ENCODE measurements at places on chromosomes 6 and 20.

GRCh38 chr20:1907586-1907985 lies 12.4 kb downstream of the SIRPA start:
- no peak for DNase-seq

- DNase-seq: no peak
These were observed 91.7 kb upstream of the PDE7B start for GRCh38 chr6:135759831-135760230.

DNA sequence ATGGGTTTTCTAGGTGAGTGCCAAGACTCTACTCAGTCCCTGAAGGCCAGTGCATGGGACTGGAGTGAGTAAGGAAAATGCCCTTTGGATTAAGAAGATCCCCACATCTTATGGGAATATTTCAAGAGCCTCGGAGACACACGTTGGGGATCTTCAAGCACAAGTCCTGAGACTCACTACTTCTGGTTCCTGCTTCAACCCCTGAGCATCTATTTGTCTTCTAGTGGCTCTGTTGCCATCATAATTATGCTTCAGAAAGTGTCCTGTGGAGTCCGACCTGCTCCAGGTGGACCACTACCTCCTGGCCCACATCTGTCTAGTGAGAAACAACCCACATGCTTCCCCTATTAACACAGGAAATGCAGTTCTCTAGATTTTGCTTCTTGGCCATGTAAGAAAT lies at the start of gene OR5V1:
Gene OR5V1 (minus strand): TSS at position 101 of the 400 bp plus-strand sequence. CDS start 12,670 bp downstream, outside the sequence.
- no peak for DNase-seq

GRCh38 chr6:22706651-22707050 lies 137.3 kb downstream of the HDGFL1 start:
- DNase-seq: no peak

DNA sequence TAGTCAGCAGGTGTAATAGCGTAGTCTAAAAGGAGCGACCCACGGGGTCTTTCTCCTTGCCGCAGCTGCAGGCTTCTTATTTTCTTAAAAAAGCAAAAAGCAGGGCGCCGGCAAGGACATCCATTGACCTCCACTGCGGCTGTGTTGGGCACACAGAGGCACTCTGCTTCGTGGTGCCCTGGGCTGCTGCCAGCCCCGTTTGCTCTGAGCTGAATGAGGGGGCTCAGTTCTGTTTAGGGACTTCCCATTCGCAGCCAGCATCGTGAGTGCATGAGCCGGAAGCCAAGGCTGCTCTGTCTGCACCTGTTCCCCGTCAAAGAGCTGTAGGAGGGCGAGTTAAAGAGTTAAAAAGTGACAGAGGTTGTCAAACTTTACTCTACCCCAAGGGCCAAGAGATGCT lies 1.7 kb upstream of the SLC22A2 start:
- no peak for DNase-seq

DNA sequence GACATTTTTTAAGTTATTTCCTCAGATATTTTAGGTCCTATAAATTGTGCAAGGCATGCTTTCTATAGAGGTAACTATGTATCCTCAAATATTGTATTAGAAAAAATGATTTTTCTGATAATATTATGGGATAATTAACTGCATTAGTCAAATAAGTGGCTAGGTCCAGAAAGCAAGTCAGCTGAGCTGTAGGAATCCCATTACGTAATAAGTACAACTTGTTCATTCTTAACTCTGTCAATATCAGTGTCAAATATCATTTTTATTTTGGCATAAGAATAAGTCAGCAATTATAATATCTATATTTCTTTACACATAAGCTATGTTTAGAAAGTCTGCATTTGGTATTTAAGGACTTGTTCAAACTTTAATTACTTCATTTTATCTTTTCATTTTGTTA lies 830.9 kb upstream of the GJE1 start:
- no peak for DNase-seq

- DNase-seq: no peak
These were observed 244.5 kb downstream of the TPBG start for GRCh38 chr6:82607998-82608725.

DNA sequence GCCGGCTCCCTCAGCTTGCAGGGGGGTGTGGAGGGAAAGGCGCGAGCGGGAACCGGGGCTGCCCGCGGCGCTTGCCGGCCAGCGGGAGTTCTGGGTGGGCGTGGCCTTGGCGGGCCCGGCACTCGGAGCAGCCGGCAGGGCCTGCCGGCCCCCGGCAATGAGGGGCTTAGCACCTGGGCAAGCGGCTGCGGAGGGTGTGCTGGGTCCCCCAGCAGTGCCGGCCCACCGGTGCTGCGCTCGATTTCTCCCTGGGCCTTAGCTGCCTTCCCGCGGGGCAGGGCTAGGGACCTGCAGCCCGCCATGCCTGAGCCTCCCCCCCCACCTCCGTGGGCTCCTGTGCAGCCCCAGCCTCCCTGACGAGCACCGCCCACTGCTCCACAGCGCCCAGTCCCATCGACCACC lies 514.5 kb upstream of the GJE1 start:
- DNase-seq: no peak

DNA sequence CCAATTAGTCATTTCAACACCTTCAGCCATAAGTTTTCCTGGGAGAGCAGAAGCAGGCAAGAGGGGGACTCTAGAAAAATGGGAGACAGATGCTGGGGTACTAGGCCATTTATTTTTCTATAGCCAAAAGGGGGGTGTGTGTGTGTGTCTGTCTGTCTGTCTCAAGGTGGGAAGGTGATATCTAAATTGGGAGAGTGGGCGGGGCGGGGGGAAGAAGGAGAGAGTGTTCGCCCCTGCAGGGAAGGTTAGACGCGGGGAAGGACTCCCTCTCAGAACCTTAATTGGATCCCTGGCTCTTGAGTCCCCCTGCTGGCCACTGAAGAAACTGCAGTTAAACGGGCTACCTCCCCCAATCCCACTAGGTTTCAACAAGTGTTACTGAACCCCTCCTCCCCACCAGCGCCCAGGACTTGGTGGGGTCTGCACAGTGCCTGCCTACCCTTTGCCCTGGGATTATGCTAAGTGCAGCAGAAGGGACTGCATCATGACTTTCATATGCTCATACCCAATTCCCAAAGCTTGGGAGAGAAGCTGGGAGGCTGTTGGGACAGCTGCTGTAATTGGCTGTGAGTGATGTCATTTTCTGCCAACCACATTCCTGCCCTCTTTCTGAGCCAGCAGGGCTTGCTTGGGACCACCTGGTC lies 45.8 kb downstream of the FOXP4 start:
- peak; percentile 10 for DNase-seq

DNA sequence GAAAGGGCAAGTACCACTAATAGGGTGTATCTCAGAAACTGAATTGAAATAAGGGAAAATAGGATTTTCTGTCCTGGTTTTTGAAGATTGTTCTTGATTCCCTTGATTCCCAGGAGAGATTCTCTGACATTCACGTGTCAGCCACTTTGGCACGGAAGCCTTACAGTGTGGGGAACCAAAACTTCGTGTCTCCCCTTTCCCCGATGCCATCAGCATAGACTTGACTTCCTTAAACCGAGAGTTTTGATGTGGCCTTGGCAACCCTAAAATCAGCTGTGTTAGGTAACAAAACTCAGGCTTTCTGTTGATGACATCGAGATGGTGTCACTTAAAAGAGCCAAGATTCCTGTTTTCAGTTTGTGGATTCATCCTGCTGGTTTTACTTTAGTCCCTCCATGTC lies 7.5 kb downstream of the HMGN4 start:
- DNase-seq: no peak

DNA sequence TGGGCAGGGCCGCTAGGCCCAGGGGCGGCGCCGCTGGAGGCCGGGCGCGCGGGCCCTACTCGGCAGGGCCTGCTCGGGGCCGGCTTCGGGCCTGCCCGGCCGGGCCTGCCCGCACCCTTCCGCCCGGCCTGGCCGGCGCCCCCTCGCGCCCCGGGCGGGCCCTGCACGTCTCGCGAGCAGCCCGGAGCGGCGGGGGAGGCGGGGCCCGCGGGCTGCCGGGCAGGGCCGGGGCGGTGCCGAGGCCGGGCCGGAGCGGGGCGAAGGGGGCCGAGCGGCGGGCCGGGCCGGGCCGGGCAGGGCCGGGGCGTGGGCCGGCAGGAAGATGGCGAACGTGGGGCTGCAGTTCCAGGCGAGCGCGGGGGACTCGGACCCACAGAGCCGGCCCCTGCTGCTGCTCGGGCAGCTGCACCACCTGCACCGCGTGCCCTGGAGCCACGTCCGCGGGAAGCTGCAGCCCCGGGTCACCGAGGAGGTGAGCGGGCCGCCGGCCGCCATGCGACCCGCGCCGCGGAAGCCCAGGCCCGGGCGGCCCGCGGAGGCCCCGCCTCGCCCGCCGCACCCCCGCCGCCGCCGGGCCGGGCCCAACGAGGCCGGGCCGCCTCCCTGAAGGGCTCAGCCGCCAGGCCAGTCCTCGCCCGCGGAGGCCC lies at the start of gene NPEPL1:
Gene NPEPL1 (plus strand): TSS at position 222 of the 647 bp plus-strand sequence. CDS start 101 bp downstream, at position 323.
- peak; percentile 8 for DNase-seq

DNA sequence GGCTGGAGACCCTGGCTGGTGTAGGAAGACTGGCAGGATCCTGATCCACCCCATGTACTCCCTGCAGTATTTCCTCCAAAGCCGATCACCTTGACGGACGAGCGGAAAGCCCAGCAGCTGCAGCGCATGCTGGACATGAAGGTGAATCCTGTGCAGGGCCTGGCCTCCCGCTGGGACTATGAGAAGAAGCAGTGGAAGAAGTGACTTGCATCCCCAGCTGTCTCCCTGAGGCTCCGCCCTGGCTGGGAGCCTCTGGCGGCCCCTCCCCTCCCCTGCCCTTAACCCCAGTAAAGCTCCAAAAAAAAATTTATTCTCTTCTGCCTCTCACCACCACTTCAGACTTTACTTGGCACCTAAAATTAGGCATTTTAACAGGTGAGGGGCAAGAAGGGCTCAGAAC lies 7.0 kb downstream of the COX4I2 start:
- no peak for DNase-seq

DNA sequence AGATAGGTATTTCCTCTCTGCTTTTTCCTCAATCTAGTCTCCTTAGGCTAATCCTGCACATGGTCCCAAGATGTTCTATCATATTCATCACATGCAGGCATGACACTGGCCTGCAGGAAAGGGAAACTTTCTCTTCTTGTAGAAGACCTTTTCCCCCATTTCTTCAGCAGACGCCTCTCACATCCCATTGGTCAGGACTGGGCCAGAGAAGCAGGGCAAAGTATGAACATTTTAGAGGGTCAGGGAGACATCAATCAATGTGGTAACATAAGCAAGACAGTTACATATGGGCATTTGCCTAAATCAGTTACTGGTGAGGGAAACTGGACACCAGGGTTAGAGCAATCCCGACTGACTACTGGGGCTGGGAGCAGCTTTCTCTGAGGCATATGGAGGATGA lies 90.1 kb downstream of the CRYBG1 start:
- DNase-seq: no peak

- DNase-seq: no peak
These were observed 6.6 kb downstream of the TUBB start for GRCh38 chr6:30726506-30727413.

GRCh38 chr6:55433446-55434130 lies 106.3 kb downstream of the GFRAL start:
- no peak for DNase-seq

DNA sequence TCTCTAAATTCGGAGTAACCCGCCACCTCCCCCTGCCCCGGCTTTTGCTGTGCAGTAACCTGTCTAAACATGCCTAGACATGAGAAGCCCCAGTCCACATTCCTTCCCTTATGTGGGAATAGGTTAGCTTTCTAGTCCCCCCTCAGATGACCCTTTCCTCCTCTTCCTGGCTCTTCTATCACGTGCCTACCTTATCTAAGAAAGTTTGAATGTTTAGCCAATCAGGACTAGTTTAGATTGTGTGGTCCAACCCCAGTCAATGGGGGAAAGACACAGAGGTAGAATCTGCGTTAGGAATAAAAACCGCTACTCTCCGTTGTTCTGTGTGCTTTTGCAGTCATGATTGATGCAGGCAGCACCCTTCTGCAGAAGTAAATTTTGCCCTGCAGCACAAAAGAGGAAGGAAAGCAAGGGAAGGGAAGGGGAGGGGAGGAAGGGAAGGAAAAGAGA lies 69.0 kb upstream of the CD93 start:
- no peak for DNase-seq

DNA sequence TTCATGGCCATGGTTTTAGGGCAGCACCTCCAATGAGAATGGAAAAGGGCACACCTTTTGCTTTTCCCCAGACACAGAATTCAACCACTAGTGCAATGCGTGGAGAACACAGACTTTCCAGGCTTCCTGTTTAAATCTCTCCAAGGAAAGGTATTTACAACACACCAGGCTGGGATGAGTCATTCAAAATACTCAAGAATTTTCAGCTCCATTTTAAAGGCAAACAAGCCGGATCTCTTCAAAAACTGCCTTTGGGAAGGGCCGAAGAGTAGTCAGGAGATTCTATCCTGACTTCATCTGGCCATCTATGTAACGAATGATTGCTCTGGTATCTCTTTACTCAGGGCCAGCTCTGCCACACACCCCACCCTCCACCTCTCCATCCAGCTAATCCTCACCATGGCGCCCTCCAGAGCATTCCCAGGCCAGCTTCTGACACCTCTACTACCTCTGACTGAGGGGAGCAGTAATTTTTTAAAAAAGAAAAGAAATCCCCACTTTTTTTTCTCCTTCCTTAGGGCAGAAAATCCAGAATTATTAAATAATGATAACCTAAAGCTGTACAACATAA lies 254.6 kb downstream of the LY86 start:
- DNase-seq: no peak

- no peak for DNase-seq
These were observed 167.8 kb downstream of the LRFN2 start for GRCh38 chr6:40419377-40419776.

- DNase-seq: no peak
These were observed 41.8 kb upstream of the PTPN1 start for GRCh38 chr20:50468378-50468798.

- DNase-seq: no peak
These were observed 319.2 kb downstream of the CDH4 start for GRCh38 chr20:61571221-61571620.

DNA sequence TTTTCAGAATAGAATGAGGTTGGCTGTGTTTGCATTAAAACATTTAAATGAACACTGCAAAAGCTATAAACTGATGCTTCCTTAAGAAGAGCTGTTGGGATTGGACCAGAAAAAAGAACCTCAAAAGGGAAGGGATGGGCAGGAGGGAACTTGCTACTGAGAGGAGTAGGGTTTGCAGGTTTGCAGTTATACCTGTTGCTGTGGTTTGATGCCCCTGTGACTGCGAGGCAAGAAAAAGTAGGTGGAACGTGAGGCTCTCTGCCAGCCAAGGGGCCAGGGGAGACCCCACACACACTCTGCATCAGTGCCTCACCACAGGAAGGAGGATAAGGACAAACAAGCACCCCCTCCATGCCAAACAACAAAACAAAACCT lies 197.2 kb downstream of the BCAS1 start:
- no peak for DNase-seq

GRCh38 chr6:166462461-166463135 lies 79.9 kb upstream of the MPC1 start:
- no peak for DNase-seq

GRCh38 chr6:100897671-100898070 lies 16.5 kb upstream of the ASCC3 start:
- no peak for DNase-seq

- no peak for DNase-seq
These were observed 27.0 kb upstream of the ADGRF5 start for GRCh38 chr6:46948699-46949098.

GRCh38 chr20:6530779-6531315 lies 236.6 kb upstream of the BMP2 start:
- DNase-seq: no peak
